ENCODE measurements at places on chromosomes 2 and 18.

DNA sequence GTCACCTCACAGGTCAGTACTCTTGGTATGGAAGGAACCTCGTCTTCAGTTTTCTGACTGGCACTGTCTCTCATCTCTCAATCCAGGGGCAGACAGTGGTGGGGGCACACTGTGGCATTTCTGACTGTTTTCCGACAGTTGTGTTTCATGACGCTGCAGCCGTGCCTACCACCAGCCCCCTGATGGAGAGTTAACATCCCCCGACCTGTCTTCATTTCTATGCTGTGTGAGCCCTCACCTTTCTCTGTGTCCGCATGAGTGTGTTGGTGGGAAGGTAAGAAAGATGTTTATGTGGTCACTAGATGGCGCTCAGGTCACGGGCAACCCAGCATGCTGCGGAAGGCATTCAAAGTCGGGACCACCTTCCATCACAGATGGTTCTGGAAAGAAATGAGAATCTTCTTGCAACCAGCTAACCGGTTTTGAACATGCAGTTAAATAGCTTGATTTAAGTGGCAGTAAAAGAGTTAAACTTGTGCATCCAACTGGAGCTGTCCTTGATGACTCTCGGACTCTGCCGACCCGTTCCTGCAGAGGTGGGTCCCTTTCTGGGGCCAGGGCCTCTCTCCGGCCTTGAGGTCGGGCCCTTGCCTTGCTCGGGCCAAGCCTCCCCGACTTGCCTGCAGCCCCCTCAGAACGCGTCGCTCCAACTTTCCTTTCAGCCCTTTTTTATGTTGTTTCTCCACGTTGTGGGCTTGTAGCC lies 92.4 kb downstream of the DYSF start:
- peak; percentile 49 for DNase-seq

DNA sequence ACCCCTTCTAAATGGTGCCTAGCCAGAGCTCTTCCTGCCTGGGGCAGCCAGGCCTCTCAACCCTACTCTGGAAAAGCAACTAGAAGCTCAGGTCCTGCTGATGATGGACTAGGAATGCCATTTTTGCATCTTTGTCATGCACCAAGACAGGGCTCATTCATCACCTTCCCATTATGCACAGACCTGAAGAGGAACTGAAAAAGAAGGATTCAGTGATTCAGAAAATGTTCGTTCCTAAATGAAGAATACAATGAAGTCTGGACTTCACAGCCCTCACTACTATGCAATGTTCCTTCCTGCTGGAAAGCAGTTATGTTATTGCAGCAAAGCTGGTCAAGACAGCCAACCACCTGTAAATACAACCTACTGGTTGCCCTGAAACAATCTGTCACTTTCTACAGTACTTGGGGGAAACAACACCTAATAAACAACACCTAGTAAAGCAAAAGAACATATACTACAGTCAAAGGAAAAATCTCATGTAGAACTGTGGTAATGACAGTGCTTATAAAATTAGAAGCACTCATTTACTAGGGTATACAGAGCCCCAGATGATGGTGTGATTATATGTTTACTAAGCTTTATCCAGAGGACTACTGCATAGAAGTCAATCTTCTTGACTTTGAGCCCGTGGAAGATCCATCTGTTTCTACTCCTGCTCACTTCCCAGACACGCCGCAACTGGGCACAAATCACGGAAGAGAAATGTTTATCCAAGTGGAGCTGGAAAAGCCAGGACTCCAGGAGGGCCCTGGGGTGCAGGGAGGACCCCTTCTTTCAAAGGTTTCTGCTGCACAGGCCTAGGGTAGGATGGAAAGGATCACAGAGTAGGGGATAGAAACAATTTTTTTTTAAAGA lies 103.1 kb upstream of the THOC1 start:
- no peak for DNase-seq

- DNase-seq = no peak
Measured at GRCh38 chr2:200966770-200967169, 3.3 kb upstream of the ORC2 start.

- DNase-seq = no peak
Measured at GRCh38 chr2:104841744-104842143, 12.2 kb upstream of the POU3F3 start.

- no peak for DNase-seq
Measured at GRCh38 chr2:85310330-85310729, 17.5 kb downstream of the TGOLN2 start.

GRCh38 chr2:77156599-77156998 lies 365.6 kb downstream of the LRRTM4 start:
- DNase-seq = no peak

GRCh38 chr18:31711365-31712172 lies 27.2 kb upstream of the B4GALT6 start:
- DNase-seq = no peak

DNA sequence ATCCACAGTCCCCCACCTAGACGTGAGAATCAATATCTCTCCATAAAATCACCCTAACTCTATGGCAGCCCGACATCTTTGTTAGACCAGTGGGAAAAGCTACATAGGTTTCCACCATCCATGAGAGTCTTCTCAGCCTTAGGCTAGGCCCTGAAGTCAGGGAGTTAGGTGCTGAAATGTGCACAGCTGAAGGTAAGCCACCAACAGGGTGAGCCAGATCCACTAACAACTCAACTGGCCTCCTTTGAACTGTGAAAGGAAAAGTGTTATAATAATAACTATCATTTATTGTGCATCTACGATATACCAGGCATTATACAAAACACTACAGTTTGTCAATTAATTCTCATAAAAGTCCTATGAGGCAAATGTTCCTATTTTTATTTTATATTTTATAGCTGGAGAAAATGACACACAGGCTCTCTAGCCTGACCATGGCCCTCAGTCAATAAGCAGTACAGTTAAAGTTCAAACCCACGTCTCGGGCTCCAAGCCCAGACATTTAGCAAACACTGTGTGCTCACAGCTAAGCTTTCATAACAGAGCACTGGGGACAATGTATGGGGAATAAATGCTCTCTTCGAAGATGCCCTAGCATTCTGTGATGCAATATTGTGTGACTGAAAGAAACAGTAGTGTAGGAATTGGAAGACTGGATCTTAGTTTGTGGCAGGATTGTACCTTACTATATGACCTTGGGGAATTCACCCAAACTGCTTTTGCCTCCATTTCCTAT lies 11.2 kb upstream of the CYP27C1 start:
- DNase-seq = no peak

GRCh38 chr2:42648796-42649195 lies 80.4 kb downstream of the MTA3 start:
- DNase-seq = no peak

- no peak for DNase-seq
Measured at GRCh38 chr2:73162856-73163391, 39.5 kb upstream of the NOTO start.

DNA sequence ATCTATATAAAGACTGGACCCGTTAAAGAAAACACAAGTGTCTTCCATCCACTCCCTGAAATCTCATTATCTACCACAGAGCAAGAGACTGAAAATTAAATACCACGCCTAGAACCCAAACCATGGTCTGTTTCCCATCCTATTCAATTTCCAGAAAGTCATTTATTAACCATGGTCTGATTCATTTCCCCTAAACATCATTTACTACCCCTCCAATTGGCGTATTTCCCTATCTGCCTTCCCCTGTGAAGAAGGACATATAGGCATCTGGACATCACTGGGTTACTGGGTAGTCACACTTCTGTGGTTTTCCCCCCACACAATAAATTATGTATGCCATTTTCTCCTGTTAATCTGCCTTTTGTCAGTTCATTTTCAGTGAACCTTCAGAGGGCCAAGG lies 30.8 kb downstream of the CCDC93 start:
- no peak for DNase-seq

DNA sequence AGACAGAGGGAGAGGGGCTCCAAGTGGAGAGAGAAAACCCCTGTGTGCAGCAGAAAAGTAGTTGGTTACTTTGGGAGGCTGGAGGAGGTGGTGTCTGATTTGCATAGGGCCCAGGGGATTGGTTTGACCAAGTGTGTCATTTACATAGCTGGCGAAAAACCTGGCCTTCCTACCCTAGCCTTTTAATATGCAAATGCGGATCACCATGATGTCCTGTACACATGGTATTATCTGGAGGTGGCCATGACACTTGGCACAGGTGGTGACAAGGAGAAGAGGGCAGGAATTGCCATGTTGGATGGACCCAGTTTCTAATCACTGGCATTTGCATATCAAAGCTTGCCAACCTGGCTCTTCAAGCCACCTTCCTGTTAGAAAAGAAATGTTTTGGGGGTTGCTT lies 120.8 kb upstream of the CHAC2 start:
- no peak for DNase-seq

- no peak for DNase-seq
Measured at GRCh38 chr2:22900674-22901073, 484.3 kb upstream of the KLHL29 start.

GRCh38 chr2:71720283-71720560 lies 266.9 kb downstream of the DYSF start:
- no peak for DNase-seq

DNA sequence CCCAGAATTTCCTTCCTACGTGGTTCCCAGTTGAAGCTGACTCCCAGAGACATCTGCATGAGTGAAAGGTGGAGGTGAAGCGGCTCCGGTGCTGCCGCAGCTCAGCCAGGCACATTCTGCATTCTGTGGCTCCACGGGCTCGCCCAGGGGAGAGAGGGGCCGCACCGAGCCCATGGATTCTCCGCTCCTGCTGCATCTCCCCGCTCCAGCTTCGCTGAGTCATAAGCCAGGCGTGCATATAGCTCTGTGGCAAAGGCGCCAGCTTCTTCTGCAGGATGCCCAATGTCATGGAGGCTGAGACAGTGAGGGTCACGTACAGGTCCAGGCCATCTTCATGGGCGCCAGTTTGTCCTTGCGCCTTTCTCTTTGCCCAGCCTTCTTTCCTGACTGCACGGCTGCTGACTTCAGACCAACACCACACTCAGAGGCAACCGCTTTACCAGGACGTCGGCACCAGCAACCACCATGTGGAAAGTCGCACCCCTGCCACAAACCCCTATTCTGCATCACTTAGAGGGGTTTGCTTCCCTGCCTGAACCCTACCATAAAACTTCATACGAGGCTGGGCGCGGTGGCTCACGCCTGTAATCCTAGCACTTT lies 215.7 kb downstream of the MGAT5 start:
- no peak for DNase-seq

DNA sequence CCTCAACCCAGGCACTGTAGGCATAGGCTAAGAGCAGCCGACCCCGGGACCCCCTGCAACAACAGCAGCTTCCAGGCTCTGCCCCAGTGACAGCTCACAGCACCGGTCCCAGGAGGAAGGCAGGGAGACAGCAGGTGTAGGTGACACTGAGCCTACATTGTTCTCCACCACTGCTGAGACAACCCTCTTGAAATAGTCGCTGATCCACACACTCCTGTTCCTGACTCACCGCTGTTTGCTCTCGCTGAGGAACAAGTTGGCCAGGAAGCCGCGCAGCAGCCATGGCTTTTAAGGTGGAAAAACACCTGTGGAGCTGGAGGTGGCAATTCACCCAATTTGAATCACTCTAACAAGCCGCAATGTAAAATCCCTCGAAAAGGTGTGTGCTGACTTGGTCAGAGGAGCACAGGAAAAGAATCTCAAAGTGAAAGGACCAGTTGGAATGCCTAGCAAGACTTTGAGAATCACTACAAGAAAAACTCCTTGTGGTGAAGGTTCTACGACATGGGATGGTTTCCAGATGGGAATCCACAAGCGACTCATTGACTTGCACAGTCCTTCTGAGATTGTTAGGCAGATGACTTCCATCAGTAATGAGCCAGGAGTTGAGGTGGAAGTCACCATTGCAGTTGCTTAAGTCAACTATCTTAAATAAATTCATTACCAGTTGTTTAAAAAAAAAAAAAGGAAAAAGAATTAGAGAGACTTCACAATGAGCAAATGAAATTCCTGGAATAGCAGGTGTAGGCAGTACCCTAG lies 167.5 kb downstream of the ARL4C start:
- DNase-seq = peak; percentile 23

DNA sequence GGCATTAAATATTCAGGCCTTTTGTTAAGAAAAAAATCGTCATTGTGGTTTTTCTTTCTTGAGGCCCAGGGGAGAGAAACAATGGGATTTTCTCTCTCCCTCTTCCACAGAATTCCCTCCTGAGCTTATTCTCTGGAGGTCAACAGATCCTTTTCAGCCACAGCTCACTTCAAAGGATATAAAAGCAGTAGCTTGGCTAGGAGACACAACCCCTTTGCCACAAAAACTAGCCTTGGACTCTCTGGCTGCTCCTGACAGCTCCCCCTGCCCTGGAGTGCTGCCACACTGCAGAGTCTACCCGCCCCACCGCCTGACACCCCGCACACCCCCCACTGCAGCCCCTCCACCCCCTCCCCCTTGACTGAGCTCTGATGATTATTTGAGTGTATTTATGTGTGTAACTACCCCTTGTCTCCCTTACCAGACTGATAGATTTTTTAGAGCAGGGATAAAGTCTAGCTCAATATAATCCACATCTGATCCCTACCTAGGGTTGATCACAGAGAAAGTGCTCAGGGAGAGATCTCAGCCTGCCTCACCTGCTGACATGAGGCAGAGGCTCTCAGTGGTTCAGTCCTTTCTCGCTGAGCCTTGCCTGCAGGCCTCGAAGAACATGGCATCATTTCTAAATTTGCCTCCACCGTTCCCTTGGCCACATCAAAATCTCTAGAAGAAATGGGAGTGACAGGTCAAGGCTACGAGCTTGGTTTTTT lies 132.2 kb upstream of the SP5 start:
- DNase-seq = no peak

DNA sequence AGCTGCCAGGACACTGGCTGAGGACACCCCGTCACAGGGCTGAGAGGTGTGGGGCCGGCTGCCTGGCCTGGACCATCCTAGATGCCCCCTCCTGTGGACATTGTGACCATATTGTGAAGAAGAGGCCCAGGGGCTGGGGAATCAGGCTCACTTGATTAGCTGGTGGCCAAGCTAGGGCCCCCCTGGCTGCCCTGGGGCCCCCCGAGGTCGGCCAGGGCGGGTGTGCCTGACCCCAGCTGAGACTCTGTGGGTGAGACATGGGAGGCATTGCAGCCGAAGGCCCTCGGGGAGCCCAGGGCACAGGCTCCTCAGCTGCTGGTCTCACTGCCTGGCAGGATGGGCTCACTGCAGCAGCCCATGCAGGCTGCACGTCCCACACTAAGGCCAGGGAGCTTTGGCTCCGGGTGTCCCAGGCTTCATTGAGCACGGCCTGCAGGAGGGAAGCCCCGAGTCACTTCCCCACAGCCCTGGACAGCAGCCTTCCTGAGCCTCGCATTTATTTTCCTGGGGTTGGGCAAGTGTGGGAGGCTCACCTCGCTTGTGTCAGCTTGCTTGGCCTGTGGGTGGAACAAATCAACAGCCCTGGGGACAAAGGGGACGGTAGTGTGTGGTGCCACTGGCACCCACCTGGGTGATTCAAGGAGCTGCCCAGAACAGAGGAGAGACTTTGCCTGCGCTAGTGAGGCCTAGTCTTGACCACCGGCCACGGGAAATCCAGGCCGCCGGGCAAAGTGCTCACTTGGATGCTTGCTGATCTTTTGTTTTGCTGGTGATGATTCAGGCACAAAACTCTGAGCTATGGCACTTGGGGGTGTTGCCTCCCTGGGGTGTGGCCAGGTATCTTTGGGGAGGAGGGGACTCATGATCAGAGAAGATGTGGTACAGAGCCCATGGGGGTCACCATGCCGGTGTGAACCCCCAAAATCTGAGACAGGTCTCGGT lies 1.3 kb downstream of the GAL3ST2 start:
- DNase-seq = no peak
